ENCODE measurements at places on chromosomes 1 and 21.
A peak's percentile ranks its signal among the peaks of the same experiment; 100 is the strongest.

- DNase-seq: no peak
Observed at GRCh38 chr1:173333581-173333980, 126.5 kb upstream of the TNFSF4 start.

GRCh38 chr1:36609241-36610027 is 126.7 kb upstream of the CSF3R start:
- peak; percentile 36 for DNase-seq

DNA sequence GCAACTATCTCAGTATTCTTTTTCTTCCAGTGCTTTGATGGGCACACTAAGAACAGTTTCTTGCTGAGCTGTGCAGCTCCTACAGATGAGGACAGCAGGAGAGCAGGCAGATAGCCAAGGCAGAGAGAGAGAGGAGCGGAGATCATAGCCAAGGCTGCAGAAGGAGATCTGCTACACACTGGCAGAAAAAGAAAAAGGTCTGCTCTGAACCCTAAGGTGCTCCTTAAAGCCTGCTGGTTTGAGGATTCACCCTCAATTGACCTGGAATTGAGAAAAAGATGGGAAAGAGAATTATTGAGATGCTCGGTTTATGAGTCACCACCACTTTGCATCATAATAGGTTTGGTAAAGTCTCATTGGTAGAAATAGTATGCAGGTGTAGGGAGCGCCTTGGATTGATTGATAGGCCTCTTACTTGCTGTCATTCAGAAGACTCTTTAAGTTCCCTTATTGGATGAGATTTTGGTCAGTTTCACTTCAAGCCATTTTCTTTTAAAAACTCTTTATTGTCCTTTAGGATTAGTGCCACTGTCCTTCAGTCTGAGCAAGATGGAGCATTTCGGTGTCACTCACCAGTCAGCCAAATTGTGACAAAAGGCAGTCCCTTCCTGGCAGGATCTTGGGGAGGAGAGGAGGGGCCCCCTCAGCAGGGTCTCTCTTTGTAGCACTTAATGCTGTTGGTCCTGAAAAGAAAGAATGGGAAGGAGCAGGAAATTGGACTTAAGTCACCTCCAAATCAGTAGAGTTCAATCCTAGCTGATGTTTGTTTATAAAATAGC is 685.0 kb downstream of the ADGRL2 start:
- no peak for DNase-seq

GRCh38 chr1:30063621-30064280 is 659.6 kb downstream of the MATN1 start:
- DNase-seq: no peak

GRCh38 chr1:79161077-79161476 is 154.5 kb upstream of the ADGRL4 start:
- DNase-seq: no peak

DNA sequence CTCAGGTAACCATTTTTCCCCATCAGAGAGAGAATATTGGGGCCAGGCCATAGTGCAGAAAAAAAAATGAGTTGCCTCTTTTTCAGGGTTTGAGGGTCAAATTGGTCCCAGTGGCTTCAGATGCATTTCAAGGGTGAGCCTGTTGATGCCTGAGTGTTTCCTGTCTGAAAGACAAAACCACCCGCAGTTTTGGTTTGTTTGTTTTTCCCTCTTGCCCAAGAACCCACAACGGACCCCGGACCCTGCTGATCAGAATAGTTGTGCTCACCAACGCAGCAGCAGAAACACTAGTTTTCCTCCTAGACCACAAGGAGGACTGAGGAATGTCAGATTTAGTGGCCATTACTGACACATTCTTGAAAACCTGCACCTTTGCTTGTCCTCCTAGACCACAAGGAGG is 1433.1 kb downstream of the PLA2G4A start:
- DNase-seq: no peak

- no peak for DNase-seq
Observed at GRCh38 chr21:25931765-25932164, 197.0 kb downstream of the GABPA start.

GRCh38 chr1:218895064-218895587 is 278.6 kb upstream of the LYPLAL1 start:
- no peak for DNase-seq

DNA sequence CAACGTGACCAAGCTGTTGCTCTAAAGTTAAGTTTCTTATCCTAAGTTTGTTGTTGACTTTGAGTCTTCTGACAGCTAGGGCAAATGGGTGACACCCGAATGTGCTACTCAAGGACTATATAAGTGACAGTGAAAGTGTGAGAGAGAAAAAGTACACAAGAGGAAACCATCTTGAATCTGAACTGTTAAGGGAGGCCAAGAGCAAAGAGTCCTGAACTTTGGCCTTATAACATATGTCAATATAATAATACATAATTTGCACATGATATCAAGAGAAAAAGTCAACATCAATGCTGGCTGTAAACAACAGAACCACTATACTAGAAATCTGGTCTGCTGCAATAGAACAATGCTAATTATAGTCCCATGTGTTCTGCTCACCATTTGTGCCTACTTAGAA is 29.5 kb downstream of the SYNJ1 start:
- DNase-seq: no peak

GRCh38 chr21:45930231-45930760 is 51.3 kb upstream of the COL6A1 start:
- no peak for DNase-seq

DNA sequence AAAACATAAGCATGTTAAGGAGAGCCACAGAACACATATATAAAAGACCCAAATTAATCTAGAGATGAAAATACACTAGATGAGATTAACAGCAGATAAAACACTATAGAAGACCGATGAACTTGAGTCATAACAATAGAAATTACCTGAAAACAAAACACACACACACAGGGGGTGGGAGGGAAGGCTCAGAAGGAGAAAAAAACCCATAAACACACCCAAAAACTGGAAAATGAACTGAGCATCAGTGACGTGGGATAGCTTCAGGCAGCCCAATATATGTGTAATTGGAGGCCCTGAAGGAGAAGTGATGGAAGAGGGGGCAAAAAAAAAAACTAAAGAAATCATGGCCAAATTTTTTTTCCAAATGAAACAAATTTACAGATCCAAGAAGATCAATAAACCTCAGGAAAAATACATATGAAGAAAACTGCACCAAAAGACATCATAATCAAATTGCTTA is 11.4 kb downstream of the ALDH9A1 start:
- no peak for DNase-seq

DNA sequence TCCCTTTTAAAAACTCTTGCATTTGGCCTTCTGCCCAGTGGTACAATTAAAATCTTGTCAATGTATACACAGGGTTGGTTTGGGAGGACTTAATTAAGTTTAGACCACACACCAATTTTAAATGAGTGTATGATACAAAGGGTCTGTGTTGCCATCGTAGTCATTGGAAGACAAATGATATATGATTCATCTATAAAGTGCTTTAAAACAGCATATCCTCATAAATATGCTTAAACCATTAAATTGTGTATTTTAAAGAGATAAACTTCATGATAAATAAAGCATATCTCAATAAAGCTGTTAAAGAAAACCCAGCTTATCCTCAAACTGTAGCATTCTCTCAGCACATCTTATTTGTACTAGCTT is 69.5 kb downstream of the LUZP1 start:
- no peak for DNase-seq

DNA sequence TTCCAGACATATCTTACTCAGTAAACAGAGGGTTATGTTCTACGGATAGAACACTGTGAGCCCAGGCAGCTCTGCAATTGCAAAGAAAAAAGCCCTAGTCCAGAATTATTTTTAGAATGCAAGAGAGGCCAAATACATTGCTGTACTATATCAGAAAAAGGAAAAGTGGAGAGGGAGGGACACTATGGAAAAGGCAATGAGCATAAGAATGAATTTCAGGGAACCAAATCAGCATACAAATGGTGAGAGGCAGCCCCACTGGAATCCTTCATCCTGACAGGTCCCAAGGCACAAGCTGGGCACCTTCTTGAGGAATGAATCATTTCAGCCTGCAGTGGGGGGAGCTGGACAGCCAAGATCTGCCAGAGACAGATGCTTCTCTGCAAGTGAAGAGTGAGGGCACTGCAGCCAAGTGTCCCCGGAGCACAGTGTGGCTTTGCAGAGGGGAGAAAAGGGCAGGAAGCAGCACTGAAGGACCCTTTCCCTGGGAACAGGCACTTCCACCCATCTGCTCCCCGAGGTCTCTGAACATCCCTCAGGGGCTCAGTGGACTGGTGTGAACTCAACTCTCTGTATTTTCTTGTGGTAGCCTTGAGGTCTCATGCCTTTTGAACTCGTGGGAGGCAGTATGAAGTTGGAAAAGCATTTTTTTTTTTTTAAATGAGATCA is 115.6 kb downstream of the XCL2 start:
- DNase-seq: no peak

- no peak for DNase-seq
Observed at GRCh38 chr1:66276218-66276617, 257.7 kb upstream of the SGIP1 start.

DNA sequence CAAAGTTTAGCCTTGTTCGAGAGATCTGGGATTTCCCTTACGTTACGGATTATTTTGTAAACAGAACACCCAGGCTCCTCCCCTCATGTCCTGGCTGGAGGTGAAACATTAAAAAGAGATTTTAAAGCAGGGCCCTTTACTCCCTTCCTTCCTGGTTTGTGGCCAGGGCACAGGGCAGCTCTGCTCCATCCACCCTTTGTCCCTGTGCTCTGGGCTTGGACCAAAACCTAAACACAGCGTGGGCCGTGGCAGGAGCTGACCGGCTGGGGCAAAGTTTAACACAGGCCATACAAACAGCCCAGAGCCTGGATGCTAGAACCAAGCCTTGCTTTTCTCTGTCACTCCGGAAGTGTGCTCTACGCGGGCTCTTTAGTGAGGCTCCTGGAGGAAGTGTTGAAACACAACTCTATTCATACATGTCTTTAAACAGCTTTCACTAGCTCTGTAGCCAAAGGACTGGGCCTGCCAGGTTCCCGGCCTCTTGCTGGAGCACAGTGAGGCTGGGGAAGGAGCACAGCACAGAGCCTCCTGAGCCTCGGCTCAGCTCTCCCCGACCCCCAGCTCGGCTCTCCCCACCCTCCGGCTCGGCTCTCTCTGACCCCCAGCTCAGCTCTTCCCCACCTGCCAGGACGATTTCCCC is 84.7 kb downstream of the PDE9A start:
- no peak for DNase-seq

- no peak for DNase-seq
Observed at GRCh38 chr1:186487163-186487562, 26.2 kb upstream of the PDC start.

GRCh38 chr1:82919837-82920236 is 1079.1 kb downstream of the TTLL7 start:
- no peak for DNase-seq

- no peak for DNase-seq
Observed at GRCh38 chr1:243496187-243496646, 240.4 kb downstream of the SDCCAG8 start.

DNA sequence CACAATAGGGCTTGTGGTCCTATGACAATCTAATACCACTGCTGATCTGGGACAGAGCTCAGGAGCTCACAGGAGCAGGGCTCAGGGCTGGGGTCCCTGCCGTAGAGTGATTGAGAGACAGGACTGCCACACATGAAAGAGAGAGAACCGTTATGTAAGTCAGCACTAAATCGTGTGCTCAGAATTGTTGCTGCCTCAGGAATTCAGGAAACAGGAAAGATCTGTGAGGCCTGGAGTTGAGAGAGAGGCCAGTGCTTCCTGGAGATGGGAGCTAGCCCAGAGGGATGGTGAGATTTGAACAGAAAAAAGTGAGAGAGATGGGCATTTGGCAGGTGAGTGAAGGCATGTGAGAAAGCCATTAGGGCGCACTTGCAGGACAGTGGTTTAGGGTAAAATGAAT is 17.5 kb upstream of the ACBD6 start:
- DNase-seq: no peak

- no peak for DNase-seq
Observed at GRCh38 chr1:194056169-194056568, 869.8 kb upstream of the B3GALT2 start.

GRCh38 chr1:159012495-159012894 is 2.8 kb downstream of the IFI16 start:
- DNase-seq: no peak

GRCh38 chr1:165052431-165052830 is 304.1 kb downstream of the LMX1A start:
- no peak for DNase-seq

DNA sequence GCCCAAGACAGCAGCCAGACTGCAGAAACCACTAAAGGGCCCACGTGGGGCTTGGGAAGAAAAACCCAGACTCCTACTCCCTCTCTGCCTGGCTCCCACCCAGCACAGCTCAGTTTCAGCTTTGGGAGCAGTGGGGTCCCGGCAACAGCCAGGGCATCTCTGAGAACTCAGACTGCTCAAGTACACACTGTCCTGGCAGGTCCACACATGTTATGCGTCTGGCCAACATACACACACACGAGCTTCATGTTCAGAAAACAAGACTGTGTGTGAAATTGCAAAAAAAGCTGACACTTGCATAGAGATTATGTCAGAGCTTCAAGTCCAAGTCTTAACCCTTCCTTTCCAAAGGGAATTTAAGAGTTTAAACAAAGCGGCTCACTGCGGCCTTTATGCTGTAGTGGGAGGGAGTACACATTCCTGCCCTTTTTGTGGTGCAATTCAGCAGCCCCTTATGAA is 136.6 kb upstream of the CD34 start:
- peak; percentile 47 for DNase-seq

DNA sequence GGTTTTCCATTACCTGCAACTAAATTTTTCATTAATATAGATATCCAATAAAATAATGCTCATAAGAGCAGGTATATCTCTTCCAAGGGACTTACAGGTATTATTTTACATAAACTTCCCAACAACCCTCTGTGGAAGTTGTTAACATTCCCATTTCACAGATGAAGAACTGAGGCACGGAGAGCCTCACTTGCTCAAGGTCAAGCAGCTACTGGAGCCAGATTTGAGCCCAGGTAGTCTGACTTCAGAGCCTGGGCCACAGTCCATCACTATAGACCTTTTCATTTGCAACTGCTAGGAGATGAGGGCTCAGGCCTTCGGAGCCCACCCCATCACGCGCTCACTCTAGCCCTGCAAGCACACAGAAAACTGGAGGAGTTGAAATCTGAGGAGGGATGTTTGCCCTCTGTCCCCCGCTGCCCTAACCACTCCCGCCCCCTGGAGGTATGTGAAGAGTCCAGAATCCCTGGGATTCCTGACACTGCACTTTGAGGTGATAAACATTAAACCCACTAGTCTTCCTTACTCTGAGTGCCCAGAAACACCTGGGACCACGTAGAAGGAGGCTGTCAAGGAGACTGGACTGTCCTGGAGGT is 11.7 kb upstream of the ALPL start:
- no peak for DNase-seq

DNA sequence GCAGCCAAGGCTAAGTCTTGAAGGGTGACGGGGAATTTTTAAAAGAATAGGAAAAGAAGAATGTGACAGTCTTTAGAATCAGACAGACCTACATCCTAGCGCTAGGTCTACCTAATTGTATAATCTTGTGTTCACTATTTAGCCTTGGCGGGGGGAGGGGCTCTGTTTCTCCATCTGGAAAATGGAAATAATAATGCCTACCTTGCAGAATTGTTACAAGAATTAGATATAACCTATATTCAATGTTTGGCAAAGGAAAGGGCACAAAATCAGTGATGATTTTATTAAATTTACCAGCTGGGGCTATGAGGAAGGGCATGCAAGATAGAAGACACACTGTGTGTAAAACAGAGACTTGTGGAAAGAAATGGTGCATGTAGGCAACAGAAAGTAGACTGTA is 154.8 kb downstream of the ZBTB18 start:
- DNase-seq: no peak
